Muscle of leg (tissue), 16 donors: ENCODE measurements at places on chromosomes 5 and 9. TPM values are rescaled to one million over a fixed set of nuclear protein-coding genes. Genes with fewer than 3 reads are reported as not detected.

The SKP2 gene
- total RNA-seq = 52.5 TPM

The RRAGA gene
- 26.6 TPM for total RNA-seq

The ESM1 gene
- 2.8 TPM for total RNA-seq

GRCh38 chr5:33023649-33024048, 312.5 kb downstream of the NPR3 start:
- no peak for DNase-seq

DNA sequence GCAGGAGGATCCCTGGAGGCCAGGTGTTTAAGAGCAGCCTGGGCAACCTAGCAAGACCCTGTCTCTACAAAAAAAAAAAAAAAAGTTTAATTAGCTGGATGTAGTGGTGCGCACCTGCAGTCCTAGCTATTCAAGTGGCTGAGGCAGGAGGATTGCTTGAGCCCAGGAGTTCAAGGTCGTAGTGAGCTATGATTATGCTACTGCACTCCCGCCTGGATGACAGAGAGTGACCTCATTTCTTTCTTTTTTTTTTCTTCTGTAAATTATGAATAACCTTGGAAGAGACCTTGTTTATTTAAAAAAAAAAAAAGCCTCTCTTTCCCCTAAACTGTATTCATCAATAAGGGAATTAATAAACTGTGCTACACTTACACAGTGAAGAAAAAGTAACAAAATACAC, 43.6 kb upstream of the SLC30A5 start:
- DNase-seq = no peak
